ENCODE measurements at places on chromosomes 16 and 17. TPM values are rescaled to one million over a fixed set of nuclear protein-coding genes. Genes with fewer than 3 reads are reported as not detected.

TBX2 gene
- 20.9 TPM for total RNA-seq

ABCA8 gene
- total RNA-seq = not detected

AMDHD2 gene
- 11.3 TPM for total RNA-seq

GRCh38 chr17:78873519-78874340, 29.3 kb downstream of the CEP295NL start:
- peak; percentile 95 for DNase-seq

DNA sequence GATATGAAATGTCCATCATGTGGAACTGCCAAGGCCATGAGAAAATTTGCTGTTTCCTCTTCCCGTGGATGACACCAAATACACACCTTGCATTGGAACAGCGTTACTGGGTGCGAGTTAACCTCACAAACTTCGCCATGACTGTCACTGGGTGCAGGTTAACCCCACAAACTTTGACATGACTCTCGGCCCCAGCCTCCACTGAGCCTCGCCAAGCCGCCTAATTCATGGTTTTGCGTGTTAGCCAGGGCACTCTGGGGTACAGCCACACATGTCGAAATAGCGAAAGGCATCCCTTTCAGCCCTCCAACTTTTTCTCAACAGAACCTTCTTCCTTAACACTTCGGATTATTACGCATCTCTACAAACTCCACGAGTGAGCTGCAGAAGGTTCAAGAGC, 10.6 kb upstream of the KCTD5 start:
- no peak for DNase-seq

DNA sequence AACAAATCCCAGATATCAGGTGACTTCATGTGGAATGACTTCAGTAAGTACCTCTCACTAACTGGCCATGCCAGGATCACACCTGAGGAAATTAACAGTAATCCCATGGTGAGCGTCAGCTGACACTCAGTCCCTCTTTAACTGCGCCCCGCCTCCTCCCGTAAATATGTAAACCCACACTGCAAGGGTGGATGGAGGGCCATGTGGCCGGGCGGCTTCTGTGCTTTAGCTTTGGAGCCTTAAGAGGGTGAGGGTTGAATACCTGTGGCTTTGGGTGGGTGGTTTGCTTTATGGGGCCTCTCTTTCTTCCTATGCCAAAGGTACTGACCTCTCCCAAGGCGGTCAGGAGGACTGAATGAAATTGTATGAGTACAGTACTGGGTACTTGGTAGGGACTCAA, 141.7 kb downstream of the MRM1 start:
- DNase-seq = no peak

DNA sequence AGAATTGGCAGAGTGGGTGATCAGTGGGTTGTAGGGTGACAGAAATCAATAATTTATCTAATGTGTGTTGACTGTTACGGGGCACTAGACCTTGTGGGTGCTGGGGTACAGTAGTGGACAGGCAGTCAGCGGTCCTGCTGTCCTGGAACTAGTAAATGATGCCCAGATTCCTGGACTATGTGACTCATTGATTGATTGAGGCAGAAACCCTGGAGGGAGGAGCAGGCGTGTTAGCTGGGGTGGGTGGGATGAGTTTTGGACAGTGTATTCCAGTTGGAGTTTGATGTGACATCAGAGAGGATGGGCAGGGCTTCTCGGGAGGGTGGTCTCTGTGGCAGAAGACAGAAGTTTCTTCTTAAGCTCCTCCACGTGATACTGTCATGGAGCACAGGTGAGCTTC, 24.4 kb downstream of the PRMT7 start:
- peak; percentile 4 for DNase-seq

- no peak for DNase-seq
Measured at GRCh38 chr16:16096121-16096857, 127.0 kb downstream of the ABCC6 start.

DNA sequence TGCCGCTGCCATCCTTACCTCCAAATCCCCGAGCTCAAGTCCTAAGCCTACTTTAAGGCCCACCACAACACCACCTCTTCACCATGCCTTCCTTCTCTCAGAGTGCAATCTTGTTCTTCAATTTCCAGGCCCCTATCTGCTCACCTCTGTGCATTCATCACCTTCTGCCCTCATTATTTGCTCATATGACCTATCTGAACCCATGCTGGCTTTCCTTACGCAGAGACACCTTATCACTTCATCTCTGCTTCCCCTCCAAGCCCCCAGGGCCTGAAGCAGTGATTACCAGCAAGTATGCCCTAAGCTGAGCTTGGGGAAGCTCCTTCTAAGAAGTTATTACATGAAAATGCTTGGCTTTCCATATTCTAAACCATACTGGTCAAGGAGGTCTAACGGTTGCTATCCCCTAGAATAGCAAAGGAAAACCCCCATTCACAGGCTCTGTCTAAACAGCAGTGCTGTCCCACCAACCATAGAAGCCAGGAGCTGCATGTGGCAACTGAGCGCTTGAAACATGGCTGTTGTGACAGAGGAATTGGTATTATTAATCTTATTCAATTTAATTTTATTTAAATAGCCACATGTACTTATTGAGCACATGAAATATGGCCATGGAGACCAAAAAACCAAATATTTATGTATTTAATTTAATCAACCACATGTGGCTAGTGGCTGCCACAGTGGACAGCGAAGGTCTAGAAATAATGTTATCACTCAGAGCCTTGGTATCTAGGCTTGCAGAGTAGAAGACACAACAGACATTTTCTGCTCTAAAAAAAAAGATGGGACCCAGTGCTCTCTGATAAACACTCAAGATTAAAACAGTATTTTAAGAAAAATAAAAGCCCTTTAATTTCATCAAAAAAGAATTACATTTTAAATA, 13.9 kb downstream of the USP7 start:
- DNase-seq = no peak

Data from RPMI7951 (cell line).